ENCODE measurements at places on chromosomes 12 and 14. TPM values are rescaled to one million over a fixed set of nuclear protein-coding genes. Genes with fewer than 3 reads are reported as not detected.

The C1R gene
- total RNA-seq: 2.4 TPM

The UBE2N gene
- total RNA-seq: 192 TPM

The STON2 gene
- total RNA-seq: not detected

The AMN gene
- 1.4 TPM for total RNA-seq

The DPPA3 gene
- not detected for total RNA-seq

The GPR65 gene
- 17.1 TPM for total RNA-seq

The LRRK2 gene
- not detected for total RNA-seq

The CPNE8 gene
- 1.7 TPM for total RNA-seq

The PRMT5 gene
- total RNA-seq: 116 TPM

The ASPG gene
- not detected for total RNA-seq

The RNF212B gene
- not detected for total RNA-seq

The KCNJ8 gene
- total RNA-seq: not detected

The PARPBP gene
- 26.1 TPM for total RNA-seq

The GLI1 gene
- total RNA-seq: 0.20 TPM

The LRRIQ1 gene
- not detected for total RNA-seq

The RPGRIP1 gene
- total RNA-seq: not detected

The DCP1B gene
- total RNA-seq: 14.2 TPM

The LGR5 gene
- not detected for total RNA-seq

The RAD9B gene
- total RNA-seq: 1.7 TPM

The GPD1 gene
- 0.16 TPM for total RNA-seq

The AQP6 gene
- total RNA-seq: not detected

The NRL gene
- 2.5 TPM for total RNA-seq

The PTPRB gene
- total RNA-seq: not detected

The RAPGEF3 gene
- total RNA-seq: 0.56 TPM

The RBP5 gene
- not detected for total RNA-seq

The FAIM2 gene
- total RNA-seq: 0.22 TPM

The BRF1 gene
- 25.3 TPM for total RNA-seq

The OVCH1 gene
- not detected for total RNA-seq
